ENCODE measurements at places on chromosomes 2 and 18. TPM values are rescaled to one million over a fixed set of nuclear protein-coding genes. Genes with fewer than 3 reads are reported as not detected.

DNA sequence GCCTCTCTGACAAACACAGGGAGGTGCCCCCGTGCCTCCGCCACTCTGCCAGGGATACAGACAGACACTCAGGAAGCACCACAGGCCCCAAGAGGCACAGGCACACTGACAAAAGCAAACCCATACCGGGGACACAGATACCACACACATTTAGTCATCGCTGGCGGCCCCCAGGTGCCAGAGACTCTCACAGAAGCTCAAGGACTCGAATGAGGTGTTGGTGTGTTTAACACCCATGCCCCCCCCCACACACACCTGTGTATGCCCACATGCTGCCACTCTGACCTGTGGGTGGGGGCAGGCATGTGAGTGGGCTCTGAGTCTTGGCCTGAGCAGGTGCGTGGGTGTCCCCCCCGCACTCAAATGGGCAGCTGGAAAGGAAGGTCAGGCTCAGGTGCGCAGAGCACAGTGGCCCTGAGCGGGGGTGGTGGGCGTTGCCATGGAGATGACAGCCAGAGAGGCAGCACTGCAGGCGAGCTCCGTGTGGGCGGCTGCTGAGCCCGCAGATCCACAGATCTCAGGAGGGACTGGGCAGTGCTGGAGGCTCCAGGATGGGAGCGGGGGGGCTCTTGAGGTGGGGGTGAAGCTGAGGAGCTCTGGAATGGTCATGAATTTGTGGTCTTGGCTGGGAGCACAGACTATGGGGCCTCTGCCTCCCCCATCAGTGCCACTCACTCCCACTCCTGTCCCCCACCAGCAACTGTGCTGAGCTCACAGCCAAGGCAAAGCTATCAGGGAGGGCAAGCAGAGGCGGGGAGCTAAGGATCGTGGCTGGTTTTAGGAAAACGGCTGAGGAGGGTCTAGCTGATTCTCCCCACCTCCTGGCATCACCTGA is 73.9 kb upstream of the TAF1B start:
- no peak for DNase-seq

DNA sequence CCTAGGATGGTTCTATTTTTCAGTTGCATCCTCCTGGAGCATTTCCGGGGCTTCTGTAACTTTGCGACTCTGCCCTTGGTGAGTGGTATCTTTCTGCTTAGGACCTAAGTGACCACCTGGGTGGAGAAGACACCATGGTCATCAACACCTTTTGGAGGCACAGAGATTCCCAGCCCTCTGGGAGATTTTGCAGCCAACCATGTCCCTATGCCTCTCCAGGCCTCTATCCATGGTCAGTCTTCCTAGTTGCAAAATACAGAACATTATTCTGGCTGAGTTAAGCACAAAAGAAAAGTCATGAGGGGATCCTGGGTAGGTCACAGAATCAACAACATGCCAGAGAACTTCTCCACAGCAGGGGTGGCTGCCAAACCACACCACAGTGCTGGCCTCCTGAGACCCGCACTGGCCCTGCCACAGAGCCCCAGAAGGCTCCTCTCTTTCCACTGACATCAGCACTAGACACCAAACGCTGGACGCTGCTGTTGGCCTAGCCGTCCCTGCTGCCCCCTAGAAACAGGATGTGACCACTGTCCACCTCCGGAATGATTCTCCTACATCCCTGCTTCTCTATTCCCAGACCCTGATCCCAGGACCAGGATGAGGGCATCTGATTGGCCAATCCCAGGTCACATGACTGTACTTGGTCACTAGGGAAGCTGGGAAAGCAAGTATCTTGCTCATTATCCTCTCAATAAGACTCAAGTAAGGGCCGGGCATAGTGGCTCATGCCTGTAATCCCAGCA is 47.7 kb downstream of the SMAD7 start:
- DNase-seq, result no peak

- no peak for DNase-seq
Measured at GRCh38 chr2:239881031-239881471, 144.1 kb downstream of the NDUFA10 start.

GRCh38 chr2:46087492-46087891 is 209.7 kb upstream of the EPAS1 start:
- DNase-seq, result no peak

- peak; percentile 29 for DNase-seq
Measured at GRCh38 chr18:26943906-26944305, 78.4 kb upstream of the AQP4 start.

DNA sequence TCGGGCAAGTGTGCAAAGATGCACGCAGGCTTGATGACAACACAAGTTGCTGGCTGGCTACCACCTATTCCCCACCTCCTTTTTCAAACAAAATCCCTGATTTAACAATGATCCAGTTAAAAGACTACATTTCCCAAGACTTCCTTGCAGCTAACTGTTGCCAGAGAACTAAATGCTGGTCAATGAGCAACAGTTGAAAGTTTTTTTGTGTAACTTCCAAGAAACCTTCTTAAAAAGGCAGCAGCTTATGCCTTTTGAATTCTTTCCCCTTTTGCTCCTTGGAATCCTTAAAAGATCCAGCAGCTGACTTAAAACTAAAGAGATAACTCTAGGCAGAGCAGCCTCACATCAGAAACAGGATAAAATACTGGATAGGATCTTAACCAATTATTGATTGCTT is 38.5 kb downstream of the NPHP1 start:
- no peak for DNase-seq

- peak; percentile 67 for DNase-seq
Measured at GRCh38 chr2:225994748-225995405, 595.4 kb downstream of the NYAP2 start.

DNA sequence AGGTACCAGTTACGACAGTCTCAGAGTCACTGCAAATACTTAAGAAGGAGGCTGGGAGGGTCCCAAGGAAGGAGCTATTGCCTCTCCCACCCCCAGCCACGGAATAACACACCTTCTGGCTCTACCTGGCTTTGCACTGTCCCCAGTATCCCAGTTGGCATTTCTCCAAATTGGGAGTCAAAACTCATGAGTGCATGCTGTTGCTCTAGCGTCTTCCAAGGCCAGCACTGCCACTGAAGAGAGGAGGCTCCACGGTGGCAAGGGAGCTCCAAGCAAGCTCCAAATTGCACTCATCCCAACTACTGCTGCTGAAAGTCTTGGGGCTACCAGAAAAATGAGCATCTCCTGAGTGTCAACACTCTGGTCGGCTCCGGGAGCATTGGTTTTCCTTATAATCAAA is 1.6 kb downstream of the SCTR start:
- no peak for DNase-seq

The REG3A gene
- total RNA-seq, result not detected

The ARHGAP28 gene
- 26.4 TPM for total RNA-seq

The L3MBTL4 gene
- 2.4 TPM for total RNA-seq

Data from H4 (cell line).